ENCODE measurements at places on chromosomes 7 and 10.

DNA sequence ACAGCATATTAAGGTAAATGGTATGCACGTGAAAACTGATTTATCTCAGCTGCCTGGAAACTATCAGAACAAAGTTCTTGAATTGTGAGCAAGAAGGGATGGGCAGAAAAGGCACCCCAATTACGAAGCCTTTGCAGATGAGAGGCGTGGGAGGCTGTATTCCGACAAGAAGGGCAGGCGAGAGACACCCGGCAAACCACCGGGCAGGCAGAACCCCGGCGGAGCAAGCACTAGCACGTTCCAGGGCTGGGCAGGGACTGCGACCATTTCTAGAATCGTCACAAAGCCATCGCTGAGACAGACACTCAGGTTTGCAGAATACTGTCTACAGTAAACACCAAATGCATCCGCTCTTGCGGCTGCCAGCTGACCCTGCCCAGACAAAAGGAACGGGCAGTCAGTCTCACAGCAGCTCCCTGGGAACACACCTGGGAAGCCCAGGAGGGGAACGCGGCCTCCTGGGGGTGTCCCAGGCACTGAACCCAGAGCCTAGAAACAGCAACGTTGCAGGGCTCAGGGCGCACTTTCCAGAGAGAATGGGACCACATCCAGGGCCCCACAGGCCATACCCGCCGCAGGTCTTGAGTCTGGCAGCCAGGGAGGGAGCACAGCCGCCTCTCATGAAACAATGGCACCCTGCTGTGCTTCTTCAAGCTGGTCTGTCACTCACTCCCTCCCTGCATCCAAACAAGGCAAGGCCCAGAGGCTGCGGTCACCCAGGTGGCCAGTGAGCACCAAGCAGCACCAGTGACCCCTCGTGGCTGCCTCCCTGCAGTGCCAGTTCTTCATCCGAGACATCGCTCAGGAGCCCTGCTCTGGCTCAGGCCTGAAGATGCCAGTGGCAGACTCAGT, 261.9 kb downstream of the PTPRN2 start:
- no peak for DNase-seq

GRCh38 chr7:114799628-114800028, 122.3 kb upstream of the MDFIC start:
- DNase-seq, result no peak

DNA sequence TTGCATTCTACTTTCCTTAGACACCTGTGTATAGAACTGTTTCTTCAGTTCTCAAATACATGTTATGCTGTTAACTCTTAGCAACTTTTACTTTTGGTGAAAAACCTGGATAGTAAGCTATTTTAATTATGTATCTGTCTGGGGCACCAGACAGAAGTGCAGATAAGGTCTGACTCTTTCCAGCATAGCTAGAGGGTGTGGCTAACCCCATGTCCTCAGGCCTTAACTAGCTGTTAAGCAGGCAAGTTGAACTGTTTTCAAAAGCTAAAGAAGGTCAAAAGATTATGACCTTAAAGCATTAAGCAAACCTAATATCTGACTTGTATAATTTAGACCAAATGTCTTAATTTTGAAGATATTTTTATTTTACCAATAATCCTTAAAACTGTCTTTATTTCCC, 45.1 kb upstream of the INHBA start:
- DNase-seq, result no peak

DNA sequence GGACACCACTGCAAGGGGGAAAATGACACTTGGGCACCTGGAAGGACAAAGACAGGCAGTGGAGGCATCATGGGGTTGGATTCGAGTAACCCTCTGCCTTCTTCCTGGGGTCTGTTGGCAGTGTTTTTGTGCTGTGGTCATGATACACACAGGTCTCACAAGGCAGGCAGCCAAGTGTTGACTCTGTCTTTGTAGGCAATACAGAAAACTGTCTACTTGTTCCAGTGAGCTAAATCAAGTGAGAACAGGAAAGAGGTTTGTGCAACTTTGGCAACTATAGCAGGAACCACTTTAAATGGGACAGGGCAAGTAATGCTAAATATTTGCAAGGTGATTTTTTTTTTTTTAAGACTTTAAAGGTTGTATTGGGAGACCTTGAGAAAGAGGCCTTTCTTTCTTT, 578.6 kb upstream of the GALNT17 start:
- DNase-seq, result no peak

DNA sequence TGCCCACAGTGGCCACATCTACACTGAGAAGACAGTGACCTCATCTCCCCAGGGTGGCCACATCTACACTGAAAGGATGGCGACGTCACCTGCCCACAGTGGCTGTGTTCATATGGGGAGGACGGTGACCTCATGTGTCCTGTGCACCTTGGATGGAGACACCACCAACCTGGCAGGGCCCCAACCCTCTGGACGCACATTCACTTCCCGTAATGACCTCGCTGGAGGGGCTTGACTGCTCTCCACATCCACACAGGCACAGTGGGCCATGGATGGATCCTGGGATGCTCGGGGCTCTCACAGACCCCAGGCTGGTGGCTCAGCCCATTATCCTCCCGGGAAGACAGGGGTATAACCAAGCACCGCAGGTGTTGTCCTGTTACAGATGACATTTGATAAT, 69.7 kb upstream of the BTBD16 start:
- DNase-seq, result no peak

DNA sequence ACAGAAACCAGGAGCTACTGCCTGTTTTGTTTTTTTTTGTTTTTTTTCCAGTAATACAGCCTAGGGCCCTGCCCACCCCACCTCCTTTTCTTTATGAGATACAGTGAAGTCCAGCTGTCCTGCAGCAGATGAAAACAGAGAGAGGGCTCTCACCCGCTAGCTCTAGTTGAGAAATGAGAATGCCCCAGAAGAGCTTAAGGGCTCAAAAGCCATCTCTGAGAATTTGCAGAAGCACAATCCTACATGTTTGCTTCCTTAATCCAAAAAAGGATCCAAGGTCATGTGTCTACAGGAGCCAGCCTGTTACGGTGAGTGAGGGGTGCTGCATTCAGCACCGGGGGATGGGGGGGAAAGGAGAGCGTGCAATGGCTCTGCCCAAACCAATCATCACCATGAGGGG, 122.7 kb downstream of the KCNMA1 start:
- no peak for DNase-seq

All from fibroblast of skin of right biceps (primary cell).